Right ventricle myocardium inferior (tissue), 1 donor: ENCODE measurements at places on chromosomes 13 and 19. TPM values are rescaled to one million over a fixed set of nuclear protein-coding genes. Genes with fewer than 3 reads are reported as not detected.

DNA sequence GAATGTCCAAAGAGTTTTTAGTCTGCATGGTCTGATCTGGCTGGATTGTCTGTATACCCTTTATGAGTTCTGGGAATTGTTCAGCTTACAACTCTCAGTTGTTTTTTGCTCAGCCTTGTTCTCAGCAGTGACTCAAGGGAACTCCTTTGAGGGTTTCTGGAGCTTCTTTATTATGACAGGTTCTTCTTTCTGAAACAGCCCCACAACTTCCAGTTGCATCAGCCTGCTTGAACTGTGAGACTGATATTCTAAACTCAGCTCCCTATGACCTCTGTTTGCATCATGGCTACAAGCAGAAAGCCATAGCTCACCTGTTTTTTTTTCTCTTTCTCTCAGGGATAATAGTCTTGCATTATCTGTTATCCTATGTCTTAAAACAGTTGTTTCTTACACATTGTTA lies 85.0 kb downstream of the TDRD3 start:
- DNase-seq, result no peak

GRCh38 chr13:108728370-108728769 lies 99.0 kb downstream of the MYO16 start:
- no peak for DNase-seq

Gene ZNF222
- total RNA-seq, result 2.6 TPM

GRCh38 chr13:73776151-73776785 lies 357.9 kb downstream of the KLF12 start:
- no peak for DNase-seq

DNA sequence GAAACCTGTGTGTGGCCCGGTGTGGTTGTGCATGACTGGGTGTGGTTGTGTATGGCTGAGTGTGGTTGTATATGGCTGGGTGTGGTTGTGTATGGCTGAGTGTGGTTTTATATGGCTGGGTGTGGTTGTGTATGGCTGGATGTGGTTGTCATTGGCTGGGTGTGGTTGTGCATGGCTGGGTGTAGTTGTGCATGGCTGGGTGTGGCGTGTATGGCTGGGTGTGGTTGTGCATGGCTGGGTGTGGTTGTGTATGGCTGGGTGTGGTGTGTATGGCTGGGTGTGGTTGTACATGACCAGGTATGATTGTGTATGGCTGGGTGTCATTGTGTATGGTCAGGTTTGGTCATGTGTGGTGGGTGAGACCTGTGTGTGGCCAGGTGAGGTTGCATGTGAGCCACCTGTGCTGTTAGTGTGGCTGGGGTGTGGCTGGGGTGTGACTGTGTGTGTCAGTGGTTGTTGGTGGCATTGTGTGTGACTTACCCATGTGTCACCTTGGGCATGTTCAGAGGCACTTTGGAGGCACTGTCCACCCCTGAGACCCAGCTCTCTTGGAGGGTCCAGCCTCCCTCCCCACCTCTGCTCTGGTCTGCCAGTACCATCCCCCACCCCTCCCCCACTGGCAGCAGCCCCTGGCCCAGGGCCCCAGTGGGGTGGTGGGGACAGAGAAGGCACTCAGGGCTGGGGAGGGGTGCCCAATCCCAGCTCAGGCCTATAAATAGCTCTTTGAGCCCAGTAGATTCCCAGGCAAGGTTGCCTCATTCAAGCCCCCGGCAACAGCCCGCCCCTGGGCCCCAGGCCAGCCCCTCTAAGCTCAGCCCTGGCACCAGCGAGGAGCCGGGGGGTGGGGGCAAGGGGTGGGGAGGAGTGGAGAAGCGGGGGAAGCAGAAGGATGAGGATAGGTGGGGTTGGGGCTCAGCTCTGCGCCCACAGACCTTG lies 3.9 kb upstream of the NCAN start:
- DNase-seq, result no peak

GRCh38 chr13:30616927-30617314 lies 799 bp upstream of the USPL1 start:
- DNase-seq, result no peak

Gene TMC4
- total RNA-seq, result 0.97 TPM

Gene EML2
- total RNA-seq, result 39.1 TPM

DNA sequence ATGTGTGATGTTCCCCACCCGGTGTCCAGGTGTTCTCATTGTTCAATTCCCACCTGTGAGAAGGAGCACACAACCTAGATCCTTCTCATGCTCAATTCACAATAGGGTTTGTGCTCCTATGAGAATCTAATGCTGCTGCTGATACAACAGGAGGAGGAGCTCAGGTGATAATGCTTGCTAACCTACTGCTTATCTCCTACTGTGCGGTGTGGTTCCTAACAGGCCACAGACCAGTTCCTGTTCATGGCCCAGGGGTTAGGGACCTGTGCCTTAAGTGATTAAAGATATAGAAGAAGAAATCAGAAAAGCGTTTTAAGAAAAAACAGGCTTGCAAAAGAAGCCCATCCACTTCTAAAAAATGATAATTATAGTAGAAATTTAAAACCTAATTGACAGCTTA lies 17.5 kb downstream of the DLEU7 start:
- no peak for DNase-seq

Gene CDX2
- not detected for total RNA-seq

Gene ZNF865
- total RNA-seq, result 16.9 TPM

- no peak for DNase-seq
Observed at GRCh38 chr19:28318469-28319179, 894.3 kb downstream of the UQCRFS1 start.

Gene YJEFN3
- 6.5 TPM for total RNA-seq

Gene CD37
- total RNA-seq, result 9.1 TPM

Gene PLVAP
- 29.0 TPM for total RNA-seq

DNA sequence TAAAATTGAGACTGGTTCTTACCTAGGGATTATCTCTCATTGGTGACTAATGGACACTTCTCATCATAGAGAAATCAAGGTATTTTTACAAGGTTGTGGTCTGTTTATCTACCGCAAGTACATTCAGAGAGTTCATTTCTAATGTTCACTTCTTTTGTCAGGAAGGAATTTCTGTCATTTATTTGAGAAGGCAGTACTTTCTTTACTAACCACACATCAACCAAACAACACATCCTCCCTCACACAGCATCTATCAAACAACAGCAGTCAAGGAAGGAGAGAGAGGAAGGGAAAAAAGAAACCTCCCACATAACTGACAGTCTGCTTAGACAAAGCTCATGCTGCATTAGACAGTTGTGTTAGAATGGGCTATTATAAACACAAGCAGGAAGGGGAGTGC lies 182.3 kb upstream of the KLF12 start:
- DNase-seq, result no peak

DNA sequence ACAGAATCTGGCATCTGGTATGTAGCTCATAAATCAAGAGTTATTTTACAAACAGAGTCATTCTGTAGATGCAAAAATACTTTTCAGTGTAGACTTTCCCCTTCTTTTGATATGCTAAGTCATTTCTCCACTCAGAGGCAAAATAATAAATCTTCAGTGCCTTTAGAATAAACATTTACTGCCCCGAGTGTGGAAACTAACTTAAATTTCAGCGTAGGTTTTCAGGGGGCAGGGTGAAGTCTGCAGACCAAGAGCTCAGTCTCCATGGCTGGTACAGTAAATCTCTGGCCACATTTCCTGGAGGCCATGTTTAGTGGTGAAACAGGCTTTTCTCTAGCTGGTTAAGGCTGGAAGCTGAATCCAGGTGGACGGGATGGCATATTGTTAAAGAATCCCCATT lies 13.1 kb upstream of the ADPRHL1 start:
- no peak for DNase-seq

Gene COG3
- total RNA-seq, result 12.3 TPM

- DNase-seq, result no peak
Observed at GRCh38 chr13:72170571-72170970, 303.6 kb upstream of the DACH1 start.

DNA sequence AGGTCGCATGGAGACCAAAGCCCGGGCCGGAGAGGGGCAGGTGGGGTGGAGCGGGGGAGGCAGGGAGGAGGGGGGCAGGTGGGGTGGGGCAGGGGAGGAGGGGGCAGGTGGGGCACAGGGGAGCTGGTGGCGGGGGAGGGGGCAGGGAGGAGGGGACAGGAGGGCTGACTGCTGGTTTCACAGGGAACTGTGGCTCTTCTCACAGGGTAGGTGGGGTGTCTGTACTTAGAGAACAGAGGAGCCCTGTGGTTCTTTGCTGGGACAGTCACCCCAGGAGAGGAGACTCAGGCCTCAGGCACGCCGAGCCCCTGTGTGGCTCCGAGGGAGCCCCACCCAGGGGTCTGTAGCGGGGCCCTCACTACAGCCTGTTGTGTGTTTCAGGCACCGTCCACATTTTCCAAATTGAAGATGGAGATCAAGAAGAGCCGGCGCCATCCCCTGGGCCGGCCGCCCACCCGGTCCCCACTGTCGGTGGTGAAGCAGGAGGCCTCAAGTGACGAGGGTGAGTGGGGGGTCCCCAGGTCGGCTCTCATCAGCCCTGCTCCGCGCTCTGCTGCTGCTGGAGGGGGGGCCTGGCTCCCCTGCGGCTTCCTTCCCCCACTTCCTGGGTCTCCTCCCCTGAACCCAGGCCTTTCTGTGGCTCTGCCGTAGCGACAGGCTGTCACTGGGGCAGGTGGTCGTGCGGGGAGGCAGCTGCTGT lies 162.7 kb downstream of the KDM4B start:
- no peak for DNase-seq

GRCh38 chr13:109145631-109146030 lies 516.2 kb downstream of the MYO16 start:
- DNase-seq, result no peak

DNA sequence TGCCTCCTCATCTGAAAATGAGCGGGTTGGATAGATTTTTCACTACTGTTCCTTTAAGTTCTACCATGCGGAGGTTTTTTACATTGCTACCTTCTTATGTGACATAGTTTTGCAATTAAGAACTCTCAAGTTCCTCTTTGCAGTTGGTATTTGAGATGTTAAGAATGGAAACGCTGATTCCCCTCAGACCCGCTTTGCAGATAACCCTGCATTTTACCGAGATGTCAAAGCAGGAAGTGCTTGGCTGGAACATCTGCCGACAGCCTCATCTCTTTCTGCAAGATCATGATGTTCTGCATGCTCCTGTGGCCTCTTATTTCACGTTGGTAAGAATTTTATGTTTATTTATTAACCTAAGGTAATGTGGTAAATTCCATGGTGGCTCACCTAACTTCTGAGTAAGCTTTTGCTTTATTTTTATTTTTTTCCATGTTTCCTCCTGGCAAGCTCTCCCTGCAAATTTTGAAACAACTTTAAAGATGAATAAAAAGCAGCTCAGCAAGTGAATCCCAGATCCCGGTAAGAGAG lies 22.5 kb downstream of the PABPC3 start:
- no peak for DNase-seq

- DNase-seq, result no peak
Observed at GRCh38 chr13:48502601-48503319, 30.1 kb downstream of the RCBTB2 start.

DNA sequence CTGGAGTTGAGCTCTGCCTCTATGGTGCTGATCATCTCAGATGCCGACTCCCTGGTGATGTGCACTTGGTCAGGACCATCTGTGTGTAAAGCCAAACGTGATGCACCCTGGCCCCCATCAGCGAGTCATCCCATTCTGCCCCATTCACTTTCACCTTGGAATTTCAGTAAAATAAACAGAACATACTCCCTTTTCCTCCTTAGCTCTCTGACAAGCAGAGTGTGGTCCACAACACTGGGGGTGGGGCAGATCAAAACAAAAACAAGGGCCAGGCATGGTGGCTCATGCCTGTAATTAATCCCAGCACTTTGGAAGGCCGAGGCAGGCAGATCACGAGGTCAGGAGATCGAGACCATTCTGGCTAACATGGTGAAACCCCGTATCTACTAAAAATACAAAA lies 12.3 kb downstream of the CEACAM20 start:
- DNase-seq, result no peak

DNA sequence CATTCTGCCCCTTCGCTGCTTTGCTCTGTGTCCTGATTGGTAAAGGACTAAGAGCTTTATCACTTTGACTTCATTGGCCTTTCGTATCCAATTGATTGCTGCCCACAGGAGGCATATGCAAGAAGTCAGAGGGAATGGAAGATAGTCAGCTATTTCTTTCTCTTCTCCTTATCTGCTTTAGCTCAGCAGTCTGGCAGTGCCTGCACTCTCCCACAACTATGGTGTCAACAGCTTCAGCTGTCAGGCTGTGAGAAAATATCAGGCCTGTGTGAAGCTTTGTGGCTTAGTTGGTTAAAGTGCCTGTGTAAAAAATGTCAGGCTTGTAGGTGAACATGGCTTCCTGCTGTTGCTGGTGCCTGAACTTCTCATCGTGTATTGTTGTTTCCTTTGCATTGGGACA lies 243.0 kb downstream of the PCDH17 start:
- peak; percentile 32 for DNase-seq

DNA sequence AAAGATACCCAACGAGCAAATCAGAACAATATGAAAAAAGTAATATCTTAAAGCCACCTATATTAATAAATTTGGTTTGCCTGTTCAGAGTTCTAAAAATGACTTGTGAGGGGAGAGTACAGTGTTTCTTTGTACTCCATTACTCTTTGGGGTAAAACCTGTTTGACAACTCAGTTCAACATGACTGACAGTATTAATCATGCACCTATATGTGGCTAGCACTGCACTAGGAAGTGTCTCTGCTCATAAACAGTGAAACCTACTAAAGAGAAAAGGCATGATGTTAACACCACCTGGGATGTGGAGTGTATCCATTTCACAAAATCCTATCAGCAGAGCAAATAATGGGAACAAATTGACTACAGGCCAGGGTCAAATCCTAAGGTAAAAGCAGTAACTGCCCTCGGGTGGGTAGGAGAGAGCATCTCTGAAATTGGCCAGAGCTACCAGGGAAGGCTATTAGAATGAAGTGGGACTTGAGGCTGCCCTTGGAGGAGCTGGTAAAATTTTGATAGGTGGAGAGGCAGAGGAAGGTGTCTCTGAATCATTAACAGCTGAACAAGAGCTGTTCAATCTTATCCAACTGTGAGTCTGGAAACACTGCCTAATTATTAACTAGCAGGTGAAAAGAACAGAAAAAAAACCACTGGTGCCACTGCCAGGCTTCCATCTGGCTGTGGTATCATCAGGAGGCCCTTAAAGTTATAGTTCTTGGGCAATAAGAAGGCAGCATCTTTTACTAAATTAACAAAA lies 365.1 kb downstream of the DNAJC15 start:
- no peak for DNase-seq

DNA sequence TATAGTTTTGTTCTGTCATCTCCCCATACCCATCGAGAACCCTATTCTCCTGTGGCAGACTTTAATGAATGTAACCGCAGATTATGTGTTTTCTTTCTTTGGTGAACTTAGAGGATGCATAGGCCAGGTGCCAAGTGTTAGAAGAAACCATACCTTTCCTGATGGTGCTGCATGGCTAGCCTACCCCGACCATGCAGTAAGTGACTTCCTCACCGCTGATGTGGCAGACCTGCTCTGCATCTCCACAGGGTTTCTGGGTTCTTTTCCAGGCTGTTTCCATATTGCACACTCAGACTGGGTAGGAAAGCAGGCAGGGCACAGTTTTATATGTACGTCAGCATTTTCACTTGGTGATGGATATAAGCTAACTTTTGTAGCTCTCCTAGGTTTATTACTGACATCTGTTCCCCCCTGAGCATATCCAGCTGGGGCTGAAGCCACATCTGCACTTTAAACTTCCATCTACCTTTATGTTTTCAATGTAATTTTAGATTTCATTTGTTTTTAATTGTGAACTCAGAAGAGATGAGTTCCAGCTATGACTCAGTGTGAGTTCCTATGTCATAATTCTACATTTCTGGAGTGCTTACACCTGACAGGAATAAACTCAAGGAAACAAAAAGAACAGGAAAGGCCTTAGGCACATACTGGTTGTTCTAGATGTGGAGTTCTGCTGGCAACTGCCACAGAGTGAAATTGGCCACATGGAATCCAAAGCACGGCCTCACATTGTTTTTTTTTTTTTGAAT lies 42.3 kb downstream of the LRCH1 start:
- DNase-seq, result no peak

- DNase-seq, result no peak
Observed at GRCh38 chr19:18055967-18056366, 30.8 kb downstream of the IL12RB1 start.
